Activated CD4-positive, alpha-beta T cell treated with anti-CD3 and anti-CD28 coated beads for 48 hours (primary cell): ENCODE measurements at places on chromosomes 11 and 22.

GRCh38 chr22:47630741-47631534 lies 868.5 kb downstream of the TBC1D22A start:
- DNase-seq = no peak

DNA sequence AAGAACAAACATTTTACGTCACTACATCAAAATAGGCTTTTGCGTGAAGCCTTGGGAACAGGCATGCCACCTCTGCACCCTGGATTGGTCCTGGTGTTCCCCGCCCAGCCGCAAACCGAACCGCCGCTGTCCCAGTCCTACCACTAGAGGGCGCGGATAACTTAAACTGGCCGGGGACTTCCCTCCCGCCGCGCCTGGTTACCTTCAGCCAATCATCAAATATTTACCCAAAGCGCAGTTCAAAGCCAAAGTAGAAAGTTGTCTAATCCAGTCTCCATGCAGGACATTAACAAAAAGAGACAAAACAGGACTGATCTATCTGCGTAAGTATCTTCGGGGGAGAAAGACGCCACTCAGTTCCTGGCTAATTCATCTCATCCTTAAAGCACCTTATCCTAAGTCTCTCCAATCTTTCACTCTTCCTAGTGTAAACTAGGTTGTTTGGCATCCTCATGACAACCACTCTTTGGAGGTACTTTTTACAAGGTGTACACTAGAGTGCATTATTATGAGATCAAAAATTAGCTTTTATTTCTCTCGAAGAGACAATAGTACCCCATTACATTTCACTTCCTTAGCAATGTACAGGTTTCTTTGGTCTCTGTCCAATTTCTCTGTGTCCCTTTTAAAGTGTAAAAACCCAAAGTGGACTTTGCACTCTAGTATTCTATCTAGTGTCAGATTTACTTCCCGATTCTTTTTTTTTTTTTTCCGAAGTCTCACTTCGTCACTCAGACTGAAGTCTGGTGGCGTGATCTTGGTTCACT lies 3.9 kb upstream of the CRY2 start:
- peak; percentile 92 for DNase-seq

DNA sequence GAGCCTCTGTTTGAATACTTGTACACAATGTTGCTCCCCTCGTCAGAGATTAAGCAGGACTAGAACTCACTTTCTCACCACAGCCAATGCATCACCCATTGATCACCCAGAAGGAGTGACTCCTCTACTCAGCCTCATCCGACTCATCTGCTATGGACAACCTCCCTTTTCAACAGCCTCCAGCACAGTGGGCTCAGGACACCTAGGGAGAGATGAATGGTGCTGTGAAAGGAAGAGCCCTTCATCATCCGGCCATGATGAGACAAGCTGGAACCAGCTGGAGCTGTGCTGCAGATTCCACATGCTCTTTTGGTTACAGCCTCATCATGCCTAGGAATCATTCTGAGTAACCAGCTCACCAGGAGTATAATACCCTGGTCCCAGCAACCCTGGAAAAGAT lies 15.5 kb downstream of the C11orf91 start:
- DNase-seq = no peak

DNA sequence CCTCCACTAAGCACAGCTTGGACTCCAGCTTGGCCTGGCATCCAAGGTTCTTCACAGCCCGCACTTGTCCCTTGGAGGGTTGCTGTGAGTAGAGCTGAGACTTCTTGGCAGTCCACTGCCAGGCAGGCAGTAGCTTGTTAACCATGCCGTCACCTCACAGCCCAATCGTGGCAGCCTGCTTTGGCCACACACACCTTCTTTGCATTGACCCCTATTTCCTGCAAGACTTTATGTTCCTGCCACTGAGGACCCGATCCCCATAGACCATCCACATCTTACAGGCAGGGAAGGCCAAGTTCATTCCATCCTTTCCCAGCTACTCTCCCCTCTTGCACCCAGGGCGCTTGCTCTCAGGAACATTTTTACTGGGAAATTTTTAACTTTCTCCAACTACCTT lies 2.5 kb upstream of the PYGM start:
- DNase-seq = no peak

DNA sequence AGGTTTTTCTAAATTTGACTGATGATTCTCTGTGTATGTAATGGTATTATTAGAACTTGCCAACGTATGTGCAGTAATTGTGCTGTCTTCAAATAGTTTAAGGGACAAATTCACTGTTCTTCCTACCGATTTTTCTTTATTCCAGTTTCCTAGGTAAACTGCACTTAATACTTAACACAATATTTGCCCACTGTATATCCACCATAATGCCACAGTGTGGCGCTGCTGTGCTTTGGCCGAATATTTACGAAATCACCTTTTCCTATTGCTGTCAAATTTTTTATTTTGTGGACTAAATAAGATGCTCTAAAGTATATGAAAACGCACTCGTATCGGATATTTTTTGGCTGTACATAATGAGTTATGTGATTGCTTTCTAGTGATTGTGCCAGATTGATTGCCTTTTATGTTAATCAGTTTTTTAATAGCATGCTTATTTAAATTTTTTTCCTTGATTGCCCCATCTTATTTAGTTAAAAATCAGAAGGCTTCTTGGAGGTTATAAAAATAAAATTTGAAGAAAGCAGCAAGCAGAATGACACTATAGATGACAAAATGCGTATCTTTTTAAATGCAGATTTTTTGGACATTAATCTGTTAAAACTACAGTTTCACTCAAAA lies 10.5 kb downstream of the AASDHPPT start:
- peak; percentile 63 for DNase-seq

DNA sequence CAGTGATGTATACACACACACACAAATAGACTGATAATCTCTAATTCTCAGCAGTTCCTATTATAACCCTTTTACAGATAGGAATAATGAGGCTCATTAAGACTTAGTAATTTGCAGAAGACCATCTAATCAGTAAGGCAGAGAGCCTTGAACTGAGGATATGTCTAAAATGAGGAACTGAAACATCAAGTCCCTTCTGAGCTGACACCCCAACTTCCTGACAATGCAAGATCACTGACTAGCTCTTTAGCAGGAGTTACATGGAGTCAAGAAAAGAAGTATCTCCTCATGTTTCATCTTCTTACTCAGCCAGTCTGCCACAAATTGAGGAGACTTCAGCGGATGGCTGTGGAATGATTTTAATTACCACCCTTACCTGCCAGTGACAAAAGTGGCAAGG lies 193.0 kb downstream of the MSANTD4 start:
- no peak for DNase-seq

DNA sequence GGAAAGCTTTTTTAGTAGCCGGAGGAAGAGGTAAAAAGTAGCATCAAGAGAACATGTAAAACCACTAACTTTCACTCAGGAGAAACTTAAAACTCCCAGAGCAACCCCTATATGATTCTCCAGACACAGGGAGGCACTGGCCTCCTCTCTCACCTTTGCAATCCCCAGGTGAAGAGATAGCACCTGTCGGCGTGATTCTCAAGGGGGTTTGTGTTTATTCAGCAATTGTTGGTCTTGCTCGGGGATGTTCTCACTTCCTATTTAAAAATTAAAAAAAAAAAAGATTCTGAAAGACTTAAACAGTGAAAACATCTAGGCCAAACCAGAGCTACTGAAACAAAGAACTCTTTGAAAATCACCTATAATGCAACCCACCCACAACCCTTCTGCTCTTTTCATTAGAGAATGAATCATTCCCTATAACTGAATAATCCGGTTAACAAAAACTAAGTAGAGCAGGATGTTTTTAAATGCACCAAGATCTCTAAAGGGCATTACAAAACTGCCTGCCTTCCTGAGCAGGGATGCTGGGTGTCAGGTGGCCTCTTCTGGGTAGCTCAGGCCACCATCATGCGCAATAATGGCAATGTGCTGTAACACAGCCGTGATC lies 24.9 kb downstream of the DHCR7 start:
- DNase-seq = no peak

GRCh38 chr11:13152264-13152663 lies 125.3 kb upstream of the BMAL1 start:
- no peak for DNase-seq
